Stimulated activated CD4-positive, alpha-beta T cell treated with anti-CD3 and anti-CD28 coated beads, Interleukin-1b, Interleukin-23, amount 100 ng/mL, for 24 hours (primary cell): ENCODE measurements at places on chromosomes 6 and 20.
A peak's percentile ranks its signal among the peaks of the same experiment; 100 is the strongest.

DNA sequence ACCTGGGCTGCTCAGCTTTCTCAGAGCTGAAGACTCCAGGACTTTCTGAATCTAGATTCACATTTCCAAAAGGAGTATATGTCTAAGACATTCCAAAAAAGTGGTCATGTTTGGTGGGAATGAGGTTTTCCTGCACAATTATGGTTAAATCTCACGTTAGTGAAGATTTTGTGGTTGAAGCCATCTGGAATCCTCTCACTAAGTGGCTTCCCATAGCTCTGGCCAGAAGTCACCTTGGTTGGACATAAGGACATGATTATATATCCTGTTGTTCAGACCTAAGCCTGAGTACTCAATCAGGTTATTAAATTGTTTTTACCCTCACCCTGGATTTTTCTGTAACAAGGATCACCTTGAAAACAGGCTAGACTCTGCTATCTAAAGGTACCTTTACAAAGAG lies 176.1 kb upstream of the PLN start:
- DNase-seq, result no peak

DNA sequence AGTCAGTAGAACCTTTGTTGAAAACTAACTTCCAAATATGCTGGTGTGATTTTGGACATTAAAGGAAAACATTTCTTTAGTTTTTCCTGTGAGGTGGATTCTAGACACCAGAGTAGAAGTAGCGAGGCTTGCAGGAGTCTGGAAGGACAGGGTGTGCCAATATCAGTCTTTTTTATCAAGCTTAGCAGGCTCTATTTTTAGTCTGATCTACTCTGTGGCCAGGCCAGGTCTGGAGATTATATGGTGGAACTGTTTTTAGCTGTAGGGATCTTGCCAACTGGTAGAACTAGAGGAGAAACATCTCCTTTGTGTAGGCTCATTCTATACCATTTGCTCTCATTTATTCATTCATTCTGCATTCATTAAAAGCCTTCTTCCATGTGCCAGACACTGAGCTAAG lies 42.7 kb downstream of the LRP11 start:
- no peak for DNase-seq

DNA sequence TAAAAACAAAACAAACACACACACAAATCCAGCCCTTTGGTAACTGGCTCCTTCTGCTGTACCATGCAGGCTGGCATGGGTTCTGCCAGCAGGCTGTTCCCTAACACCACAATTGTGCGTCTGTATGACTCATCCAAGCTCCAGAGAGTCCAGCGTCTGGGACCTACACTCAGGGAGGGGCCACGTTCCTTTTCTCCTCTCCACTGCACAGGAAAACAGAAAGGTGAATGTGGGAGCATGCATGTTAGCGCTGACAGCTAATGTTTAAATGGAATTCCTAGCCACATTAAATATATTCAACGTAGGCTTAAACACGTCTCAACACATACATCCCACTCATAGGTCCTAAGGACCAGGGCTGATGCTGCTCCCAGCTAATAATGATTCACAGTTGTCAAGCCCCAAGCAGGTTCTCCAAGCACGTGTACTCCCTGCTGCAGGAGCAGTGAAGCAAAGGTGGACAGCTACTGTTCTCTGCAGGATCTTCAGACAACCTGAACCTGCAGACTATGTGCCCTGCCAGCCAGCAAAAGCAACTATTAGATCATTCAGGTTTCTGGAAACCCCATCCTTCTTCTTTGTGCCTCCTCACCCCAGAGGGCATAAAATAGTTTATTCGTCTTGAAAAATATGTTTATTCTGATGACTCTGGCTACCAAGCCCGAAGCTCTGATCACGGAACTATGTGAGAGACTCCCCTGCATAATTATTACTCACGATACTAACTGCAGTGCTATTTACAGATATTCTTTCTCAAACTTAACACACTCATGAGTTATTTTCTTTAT lies 20.9 kb downstream of the MAP1LC3A start:
- no peak for DNase-seq

DNA sequence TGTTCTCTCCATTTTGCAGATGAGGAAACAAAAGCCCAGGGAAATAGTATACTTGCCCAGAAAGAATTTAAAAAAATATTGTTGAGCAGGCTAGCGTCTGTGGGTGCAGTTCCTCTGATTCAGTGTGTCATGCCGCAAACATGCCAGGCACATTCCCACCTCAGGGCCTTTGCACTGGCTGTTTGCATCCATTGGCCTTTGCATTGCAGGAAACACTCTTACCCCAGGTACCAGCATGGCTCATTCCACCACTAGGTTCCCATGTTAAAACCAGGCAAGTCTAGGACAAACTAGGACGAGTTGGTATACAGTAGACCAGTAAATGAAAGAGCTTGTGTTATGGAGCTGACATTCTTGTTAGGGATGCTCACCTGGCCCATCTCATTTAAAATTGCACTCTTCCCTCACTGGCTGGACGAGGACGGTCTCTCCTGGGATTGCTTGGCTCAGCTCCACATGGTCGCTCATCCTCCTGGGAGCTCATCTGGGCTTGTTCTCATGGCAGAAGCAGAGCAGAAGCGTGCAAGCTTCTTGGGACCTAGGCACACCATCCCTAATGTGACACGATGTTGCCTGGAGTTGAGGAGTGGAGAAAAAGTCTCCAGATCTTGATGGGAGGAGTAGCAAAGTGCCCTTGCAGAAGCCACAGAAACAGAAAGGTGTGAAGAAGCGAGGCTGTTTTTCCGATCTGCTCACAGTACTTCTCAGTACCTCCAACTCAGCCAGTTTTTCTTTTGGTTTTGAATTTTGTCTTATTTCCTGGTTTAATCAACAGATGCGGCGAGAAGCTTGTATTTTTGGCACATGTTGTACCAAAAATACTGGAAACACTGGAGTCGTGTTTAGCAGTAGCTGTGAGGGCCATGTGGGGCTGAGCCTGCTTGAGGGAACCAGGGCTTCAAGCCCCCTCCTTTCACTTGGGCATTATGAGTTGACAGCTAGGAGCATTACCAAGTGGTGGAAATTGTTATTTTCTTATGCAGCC lies 13.9 kb downstream of the ZNF831 start:
- no peak for DNase-seq

- DNase-seq, result peak; percentile 46
These were observed 37.4 kb downstream of the COX4I2 start for GRCh38 chr20:31674895-31675827.

- no peak for DNase-seq
These were observed 96.2 kb downstream of the ANKS1A start for GRCh38 chr6:34985236-34985635.

- DNase-seq, result no peak
These were observed 5.3 kb upstream of the PCK1 start for GRCh38 chr20:57555457-57556184.

- DNase-seq, result no peak
These were observed 139.5 kb upstream of the BTBD3 start for GRCh38 chr20:11778206-11778570.

GRCh38 chr20:13644010-13644409 lies 5.3 kb upstream of the TASP1 start:
- DNase-seq, result no peak

DNA sequence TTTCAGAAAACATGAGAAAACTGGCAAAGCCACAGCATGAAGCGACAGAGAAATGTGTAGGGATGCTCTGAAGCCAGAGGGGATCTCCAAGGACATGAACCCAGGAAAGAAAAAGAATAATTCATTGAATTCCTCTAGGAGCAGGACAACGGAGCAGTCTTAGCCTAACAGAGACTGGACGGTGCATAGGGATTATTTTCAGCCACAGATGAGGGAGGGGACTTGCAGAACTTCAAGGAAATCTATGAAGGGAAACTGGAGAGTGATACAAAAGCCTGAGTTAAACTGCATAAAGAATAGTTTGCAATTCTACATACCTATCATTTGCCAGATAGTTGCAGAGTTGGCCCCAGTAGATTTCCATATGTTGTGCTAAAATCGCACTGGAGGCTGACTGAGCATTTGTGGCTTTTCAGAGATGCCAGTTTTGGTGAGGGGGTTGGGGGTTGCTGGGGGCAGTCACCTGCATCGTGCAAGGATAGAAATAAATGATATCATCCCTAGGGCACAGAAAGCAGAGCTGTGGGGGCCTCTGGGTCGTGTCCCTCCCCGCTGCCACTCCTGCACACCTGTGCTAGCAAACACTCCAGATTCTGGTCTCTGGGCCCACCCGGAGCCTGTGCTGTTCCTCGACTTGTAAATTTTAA lies 443.2 kb upstream of the JARID2 start:
- no peak for DNase-seq

GRCh38 chr6:159260208-159260607 lies 91.0 kb downstream of the FNDC1 start:
- no peak for DNase-seq

GRCh38 chr6:24188578-24189080 lies 62.6 kb downstream of the NRSN1 start:
- DNase-seq, result no peak

DNA sequence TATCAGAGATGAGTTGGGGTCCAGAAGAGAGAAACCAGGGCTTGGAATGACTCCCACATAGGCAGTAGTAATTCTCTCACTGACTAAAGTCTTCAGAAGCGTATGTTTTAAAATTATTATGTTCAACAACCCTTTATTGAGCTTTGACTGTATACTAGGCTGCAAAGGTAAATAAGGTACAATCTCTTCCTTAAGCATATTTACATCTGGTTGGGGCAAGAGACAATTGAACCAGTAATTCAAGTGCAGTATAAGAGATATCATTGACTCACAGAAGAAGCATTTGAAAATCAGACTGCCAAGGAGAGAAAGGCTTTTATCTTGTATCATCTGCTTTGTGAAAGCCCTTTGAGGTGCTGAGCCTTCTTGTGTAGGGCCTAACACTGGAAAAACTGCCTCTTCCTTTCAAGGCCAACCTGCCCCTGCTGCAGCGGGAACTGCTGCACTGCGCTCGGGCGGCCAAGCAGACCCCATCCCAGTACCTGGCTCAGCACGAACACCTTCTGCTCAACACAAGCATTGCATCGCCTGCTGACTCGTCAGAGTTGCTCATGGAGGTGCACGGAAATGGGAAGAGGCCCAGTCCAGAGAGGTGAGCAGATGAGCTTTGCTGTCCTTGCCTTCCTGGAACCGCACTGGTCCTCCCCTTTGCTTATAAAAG lies 39.3 kb upstream of the C20orf144 start:
- DNase-seq, result no peak

DNA sequence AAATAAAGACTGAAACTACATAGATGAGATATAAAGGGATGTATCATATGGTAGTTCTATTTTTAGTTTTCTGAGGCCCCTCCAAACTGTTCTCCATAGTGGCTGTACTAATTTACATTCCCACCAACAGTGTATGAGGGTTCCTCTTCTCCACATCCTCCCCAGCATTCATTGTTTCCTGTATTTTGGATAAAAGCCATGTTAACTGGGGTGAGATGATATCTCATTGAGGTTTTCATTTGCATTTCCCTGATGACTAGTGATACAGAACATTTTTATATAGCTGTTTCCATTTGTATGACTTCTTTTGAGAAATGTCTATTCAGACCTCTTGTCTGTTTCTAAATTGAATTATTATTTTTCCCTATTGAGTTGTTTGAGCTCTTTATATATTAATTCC lies 229.3 kb downstream of the RFPL4B start:
- no peak for DNase-seq

DNA sequence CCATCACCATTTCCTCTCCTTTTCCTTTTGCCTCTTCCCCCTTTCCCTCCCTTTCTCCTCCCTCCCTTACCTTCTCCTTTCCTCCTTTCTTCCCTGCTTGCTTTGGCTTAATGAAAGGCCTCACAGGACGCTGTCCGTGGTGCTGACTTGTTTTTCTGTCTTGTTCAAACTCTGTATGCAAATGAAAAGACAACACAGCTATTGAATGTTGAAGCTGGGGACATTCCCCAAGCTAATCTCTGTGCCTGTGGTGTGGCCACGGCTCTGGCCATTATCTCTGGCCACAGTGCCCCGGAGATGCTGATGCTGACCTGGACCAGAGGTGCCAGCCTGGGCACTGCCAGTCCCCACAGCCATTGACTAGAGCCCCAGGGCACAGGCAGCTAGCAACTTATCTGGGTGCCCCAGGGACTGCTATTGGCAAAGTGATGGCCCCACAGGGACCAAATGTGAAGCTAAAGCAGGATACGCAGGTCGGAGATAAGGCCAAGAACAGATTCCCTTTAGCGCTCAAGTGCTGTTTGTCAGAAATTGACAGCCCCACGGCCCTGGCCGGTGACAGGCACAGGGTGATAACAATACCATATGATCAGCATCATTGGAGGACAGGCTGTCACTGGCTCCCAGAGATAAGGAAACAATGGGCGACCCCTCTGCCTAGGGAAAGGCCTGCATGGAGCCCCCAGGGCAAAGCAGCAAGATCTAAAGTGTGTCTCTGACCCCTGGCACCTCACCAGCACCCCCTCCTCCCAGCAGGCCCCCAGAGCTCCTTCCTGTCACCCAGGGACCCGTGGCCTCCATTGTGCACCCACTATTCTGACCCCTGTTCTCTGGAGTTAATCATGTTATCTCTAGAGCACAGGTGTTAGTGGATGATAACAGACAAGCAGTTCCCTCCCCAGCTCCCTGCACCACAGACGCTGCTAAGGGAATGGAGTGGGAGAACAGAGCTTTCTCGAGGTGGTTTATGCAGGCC lies 31.6 kb upstream of the SLC32A1 start:
- DNase-seq, result peak; percentile 34

- no peak for DNase-seq
These were observed 33.5 kb upstream of the SYNCRIP start for GRCh38 chr6:85676086-85676729.

- DNase-seq, result no peak
These were observed 3.1 kb downstream of the DNAJC5 start for GRCh38 chr20:63897978-63898561.

DNA sequence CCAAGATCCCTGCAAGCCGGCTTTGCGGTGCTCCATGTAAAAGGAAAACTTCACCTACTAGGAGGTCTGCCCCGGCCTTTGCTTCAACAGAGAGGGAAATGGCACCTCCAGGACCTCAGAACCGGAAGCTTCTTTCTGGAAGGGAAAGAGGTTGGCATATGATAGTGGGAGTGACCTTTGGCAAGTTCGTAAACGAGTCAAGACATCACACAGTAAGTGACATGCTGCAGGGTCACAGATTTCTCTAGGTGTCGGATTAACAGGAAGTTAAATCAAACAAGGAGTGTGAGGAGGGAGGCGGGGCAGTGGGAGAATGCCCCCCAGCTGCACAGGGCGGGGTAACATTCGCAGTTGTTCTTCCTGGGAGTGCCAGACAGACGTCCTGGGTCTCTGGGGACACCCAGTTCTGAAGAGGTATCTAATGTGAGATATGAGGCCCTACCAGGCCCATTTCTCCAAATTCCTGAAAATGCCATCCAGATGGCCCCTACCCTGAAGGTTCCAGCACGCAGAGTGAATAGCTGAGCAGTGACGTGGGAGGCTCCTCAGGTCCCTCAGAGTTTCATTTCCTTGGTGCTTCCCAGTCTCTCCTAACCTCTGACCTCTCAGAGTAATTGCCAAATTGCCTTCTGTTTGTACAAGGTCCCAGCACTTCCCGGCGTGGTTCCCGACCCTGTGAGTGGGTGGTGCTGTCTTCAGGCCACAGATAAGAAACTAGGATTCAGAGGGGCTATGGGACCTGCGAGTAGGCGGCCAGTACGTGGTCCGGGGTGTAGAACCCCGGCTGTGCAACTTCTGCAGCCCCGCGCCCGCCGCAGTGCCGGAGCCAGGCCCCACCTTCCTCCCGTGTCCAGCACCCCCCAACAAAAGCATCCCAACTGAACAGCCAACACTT lies 1.9 kb downstream of the RRBP1 start:
- DNase-seq, result no peak

GRCh38 chr6:90346729-90347128 lies 50.1 kb upstream of the BACH2 start:
- no peak for DNase-seq
